ENCODE measurements at places on chromosomes 13 and 19. TPM values are rescaled to one million over a fixed set of nuclear protein-coding genes. Genes with fewer than 3 reads are reported as not detected.

Gene FXYD1
- 28.7 TPM for total RNA-seq

Gene SYCN
- not detected for total RNA-seq

Gene PEG3
- 12.7 TPM for total RNA-seq

Gene TGFB1
- 29.1 TPM for total RNA-seq

Gene CYP4F2
- not detected for total RNA-seq

Gene SIGLEC8
- 0.94 TPM for total RNA-seq

Gene ZNF284
- total RNA-seq, result 2.4 TPM

Gene SPTBN4
- total RNA-seq, result 2.4 TPM

Gene RASGRP4
- 5.5 TPM for total RNA-seq

Gene LILRB3
- total RNA-seq, result 45.6 TPM

Gene LILRA1
- total RNA-seq, result 1.1 TPM

Gene LRP3
- 40.3 TPM for total RNA-seq

Gene CEACAM1
- total RNA-seq, result 0.22 TPM

Gene SLC17A7
- 2.6 TPM for total RNA-seq

Gene HMGB1
- total RNA-seq, result 219 TPM

Gene FGF21
- not detected for total RNA-seq

Gene TNNT1
- total RNA-seq, result not detected

Gene ELOF1
- 19.9 TPM for total RNA-seq

Gene PRR12
- total RNA-seq, result 5.4 TPM

Gene MBD3L3
- not detected for total RNA-seq

Gene SIGLEC12
- total RNA-seq, result not detected

Gene TBC1D4
- 38.2 TPM for total RNA-seq

Gene BRD4
- 39.2 TPM for total RNA-seq

Gene ATP8B3
- 3.3 TPM for total RNA-seq

Gene MISP
- total RNA-seq, result not detected

Gene C19orf73
- 1.1 TPM for total RNA-seq

Gene CYP4F12
- 18.1 TPM for total RNA-seq

Gene GARIN5A
- total RNA-seq, result not detected

Gene ZNF221
- 5.1 TPM for total RNA-seq

Gene VSTM2B
- total RNA-seq, result not detected

Gene AXL
- total RNA-seq, result 86.1 TPM

Gene RASL11A
- 80.2 TPM for total RNA-seq

Gene MUC16
- not detected for total RNA-seq

Gene DKKL1
- not detected for total RNA-seq

Gene CADM4
- 0.57 TPM for total RNA-seq

Gene ZNF491
- 1.3 TPM for total RNA-seq

Gene MEIOSIN
- not detected for total RNA-seq

Gene FFAR2
- 0.38 TPM for total RNA-seq

Gene ONECUT3
- total RNA-seq, result not detected

Gene ZNF433
- total RNA-seq, result 5.9 TPM

Gene CASP14
- total RNA-seq, result not detected

Gene OXGR1
- not detected for total RNA-seq

Gene ZNF573
- total RNA-seq, result 9.9 TPM

Gene USPL1
- 25.3 TPM for total RNA-seq

Gene MYPOP
- total RNA-seq, result 2.8 TPM

Gene ZSCAN18
- total RNA-seq, result 34.1 TPM

Gene CRLF1
- total RNA-seq, result 107 TPM

Gene LRG1
- 0.65 TPM for total RNA-seq

Gene HRC
- 0.49 TPM for total RNA-seq

Gene KCNRG
- 2.2 TPM for total RNA-seq

Gene ATP1A3
- total RNA-seq, result not detected

Data from subcutaneous adipose tissue (tissue), 4 donors.